Activated CD8-positive, alpha-beta memory T cell treated with anti-CD3 and anti-CD28 coated beads, Interleukin-2, amount 10 ng/mL, durations not matched to agents 7 days and 5 days (primary cell): ENCODE measurements at places on chromosomes 6 and 20.

- peak; percentile 74 for DNase-seq
Measured at GRCh38 chr6:4134841-4135664, at the start of gene ECI2. ECI2 (minus strand) TSS chr6:4135575; CDS start chr6:4135560, 15 bp downstream.

DNA sequence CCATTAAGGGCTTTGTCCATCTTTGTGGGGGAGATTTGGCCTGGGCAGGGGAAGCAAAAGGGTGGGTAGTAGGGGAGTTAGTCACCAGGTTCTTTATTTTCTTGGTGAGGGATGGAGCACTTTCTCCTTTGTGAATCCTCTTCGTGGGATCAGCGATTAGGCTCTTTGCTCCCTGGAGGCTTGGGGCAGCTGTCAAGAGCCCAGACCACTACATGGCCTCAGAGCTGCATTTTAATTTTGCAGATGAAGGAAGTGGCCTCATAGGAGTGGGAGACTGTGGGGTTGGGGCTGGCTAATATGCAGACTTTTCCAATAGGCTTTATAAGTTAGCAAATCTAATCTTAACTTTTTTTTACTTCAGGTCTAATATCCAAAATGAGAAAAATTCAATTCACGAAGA is 168.1 kb upstream of the DEFB112 start:
- no peak for DNase-seq

- no peak for DNase-seq
Measured at GRCh38 chr6:52843605-52844004, 3.0 kb upstream of the GSTA5 start.

GRCh38 chr6:161029195-161029809 is 37.7 kb downstream of the MAP3K4 start:
- DNase-seq: no peak

DNA sequence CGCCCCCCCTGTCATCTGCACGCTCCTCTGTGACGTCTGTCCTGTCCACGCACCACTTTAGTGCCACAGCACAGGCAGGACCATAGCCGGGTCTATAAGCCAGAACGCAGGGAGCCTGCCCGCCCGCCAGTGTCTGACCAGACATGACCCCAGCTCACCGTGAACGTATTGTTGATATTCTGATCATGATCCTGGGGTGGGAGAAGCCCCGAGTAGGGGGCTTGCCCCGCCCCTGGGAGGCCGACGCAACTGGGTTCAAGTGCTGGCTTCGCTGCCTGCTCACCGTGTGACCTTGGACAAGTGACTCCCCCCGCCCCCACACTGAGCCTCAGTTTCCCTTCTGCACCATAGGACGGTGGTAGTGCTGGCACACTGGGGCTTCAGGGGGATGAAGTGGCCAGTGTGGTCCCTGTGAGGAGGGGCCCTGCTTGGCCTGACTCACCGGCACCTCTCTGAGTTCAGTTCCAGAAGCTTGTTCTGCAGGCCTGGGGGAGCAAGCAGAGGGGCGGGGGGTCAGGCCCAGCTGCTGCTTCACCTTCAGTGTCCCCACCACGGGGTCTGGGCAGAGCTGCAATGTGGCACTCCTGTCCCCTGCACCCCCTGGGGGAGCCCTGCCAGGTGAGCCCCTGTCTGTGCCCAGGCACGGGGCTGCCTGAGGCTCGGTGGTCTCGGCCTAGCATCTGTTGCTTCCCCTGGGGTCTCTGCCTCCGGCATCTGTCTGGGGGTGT is 9.2 kb downstream of the RBBP8NL start:
- no peak for DNase-seq

DNA sequence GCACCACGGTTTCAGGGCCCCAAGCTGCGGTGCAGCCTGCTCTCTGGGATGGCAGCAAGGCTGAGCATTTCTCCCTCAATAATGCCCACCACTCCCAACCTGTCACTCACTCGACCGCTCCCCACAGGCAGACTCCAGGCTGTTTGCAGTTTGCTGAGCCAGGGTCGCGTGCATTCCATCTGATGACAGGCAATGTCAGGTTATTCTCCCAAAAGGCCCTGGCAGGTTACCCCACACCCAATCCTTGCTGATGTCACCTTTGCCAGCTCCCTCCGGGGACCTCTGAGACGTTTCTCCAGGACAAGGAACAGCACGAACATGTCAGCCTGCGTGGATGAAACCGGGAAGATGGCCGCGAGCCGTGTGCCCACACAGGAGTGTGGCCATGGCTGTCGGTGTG is 7.1 kb upstream of the SLCO4A1 start:
- DNase-seq: no peak

GRCh38 chr20:25025986-25026605 is 31.8 kb downstream of the ACSS1 start:
- DNase-seq: no peak

DNA sequence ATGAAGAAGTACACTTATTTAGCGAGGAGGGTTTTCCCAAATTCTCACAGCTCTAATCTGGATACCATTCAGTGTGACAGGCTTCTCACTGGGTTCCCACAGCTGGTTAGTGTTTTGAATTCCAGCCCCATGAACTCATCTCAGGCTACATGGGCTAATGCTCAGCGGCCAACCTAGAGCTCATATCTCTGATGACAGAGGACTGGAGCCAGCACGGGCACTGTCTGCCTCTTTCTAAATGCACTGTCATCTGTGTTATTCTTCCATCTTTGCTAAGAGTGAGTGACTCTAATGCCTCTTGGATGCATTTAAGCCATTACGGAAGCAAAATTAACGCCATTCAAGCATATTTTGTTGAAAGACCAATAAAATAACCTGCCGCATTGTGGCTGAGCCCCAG is 308.9 kb upstream of the JAG1 start:
- DNase-seq: no peak

- DNase-seq: peak; percentile 85
Measured at GRCh38 chr6:163414117-163414945, at the start of gene QKI. QKI (plus strand) TSS chr6:163414718; CDS start chr6:163415194, 476 bp downstream.

GRCh38 chr20:47453167-47453782 is 48.4 kb upstream of the NCOA3 start:
- peak; percentile 86 for DNase-seq

GRCh38 chr20:48635791-48636267 is 192.0 kb downstream of the PREX1 start:
- DNase-seq: peak; percentile 74

DNA sequence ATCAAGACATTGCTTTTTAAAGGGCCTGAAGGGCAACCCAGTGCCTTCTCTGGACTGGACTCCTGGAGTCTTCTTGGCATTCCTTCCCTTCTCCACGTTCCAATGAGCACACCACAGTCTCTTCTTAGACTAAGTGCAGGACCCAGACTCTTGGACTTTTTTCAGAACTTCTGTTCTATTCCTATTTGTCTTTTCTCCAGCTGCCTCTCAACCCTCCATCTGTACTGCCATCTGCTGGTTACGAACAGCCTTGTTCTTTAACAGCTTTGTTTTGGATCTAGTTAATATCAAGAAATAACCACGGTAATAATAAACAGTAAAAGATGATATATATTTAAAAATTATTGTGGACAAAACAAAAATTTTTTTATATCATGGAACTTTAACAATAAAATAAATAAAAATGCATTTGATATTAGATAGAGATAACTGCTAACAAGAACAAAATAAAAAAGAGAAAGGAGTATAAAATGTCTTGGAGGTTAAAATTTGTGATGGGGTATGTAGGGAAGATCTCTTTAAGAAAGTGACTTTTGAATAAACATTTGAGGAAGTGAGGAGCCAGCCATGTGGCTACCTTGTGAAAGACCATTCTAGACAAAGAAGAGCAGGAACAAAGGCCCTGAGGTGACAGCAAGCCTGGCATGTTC is 105.1 kb upstream of the HCRTR2 start:
- DNase-seq: no peak

GRCh38 chr6:148770408-148771211 is 23.8 kb downstream of the UST start:
- no peak for DNase-seq

GRCh38 chr6:15673666-15674065 is 10.8 kb upstream of the DTNBP1 start:
- no peak for DNase-seq

DNA sequence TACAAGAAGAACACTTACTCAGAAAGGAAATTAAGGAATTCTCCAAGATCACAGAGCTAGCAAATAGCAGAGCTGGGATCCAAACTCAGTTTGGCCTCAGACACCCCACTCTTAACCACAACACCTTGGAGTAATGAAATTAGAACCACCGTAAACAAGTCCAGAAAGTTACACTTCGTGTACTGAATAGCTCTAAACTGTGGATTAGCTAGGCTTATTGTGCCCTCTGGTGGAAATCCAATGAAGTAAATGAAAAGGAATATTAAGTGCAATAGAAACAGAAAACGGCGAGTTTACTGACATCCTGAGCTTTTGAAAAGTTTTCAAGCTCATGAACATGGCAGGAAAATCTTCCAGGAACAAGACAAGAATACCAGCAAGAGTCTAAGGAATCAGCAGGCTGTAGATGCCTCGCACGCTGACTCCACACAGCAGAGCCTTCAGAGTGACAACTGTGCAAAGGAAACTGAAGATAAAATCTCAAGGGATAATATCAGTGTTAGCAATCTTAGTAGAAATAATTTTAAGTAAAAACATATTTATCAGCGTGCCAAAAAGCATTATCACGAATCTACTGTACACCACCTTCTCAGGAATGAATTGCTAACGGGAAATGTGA is 34.6 kb downstream of the FBXO5 start:
- no peak for DNase-seq

DNA sequence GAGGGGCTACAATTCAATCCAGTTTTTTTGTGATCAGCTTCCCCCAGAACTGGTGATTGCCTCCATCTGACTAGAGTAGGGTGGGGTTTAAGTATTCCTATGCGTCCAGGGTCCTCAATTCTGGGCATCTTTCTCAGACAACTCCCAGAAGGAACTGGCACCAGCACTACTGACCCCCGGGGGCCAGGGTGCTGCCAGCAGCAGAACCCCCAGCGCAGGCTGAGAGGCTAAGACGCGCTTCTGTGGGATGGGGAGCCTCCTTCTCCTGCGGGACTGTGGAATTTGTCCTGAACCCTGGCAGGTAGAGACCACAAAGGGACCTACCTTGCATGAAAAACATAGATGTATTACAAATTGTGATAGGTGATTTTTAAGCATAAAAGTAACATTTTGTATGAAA is 124.4 kb downstream of the PACRG start:
- no peak for DNase-seq

- no peak for DNase-seq
Measured at GRCh38 chr6:128870746-128871145, 12.2 kb upstream of the LAMA2 start.

DNA sequence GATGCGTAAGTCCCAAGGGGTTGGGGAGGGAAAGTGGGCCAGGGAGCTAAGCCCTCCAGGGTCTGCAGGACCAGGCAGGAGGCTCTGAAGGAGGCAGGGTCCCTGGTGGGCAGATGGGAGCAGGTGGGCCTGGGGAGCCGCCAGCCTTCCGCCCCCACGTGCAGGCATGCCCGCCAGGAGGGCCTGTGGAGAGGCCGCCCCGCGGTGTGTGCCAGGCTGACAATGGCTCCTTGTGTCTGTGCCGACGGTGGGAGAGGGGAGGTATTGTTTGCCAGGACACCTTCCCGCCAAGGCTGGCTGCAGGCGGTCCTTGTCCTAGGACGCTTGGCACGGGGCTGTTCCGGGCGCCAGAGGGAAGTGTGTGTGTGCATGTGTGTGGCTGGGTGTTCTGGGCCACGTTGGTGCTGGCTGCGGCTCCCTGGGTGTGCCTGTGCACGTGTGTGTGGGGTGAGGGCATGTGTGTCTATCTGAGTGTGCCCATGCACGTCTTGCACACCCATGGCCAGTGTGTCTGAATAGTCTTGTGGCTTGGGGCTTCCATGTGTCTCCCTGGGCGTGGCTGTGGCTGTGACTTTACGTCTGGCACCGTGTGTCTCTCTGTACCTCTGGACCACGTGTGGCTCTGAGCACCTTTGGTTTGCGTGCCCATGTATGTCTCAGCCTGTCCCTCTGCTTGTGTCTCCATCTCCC is 153.0 kb downstream of the CEBPB start:
- no peak for DNase-seq

DNA sequence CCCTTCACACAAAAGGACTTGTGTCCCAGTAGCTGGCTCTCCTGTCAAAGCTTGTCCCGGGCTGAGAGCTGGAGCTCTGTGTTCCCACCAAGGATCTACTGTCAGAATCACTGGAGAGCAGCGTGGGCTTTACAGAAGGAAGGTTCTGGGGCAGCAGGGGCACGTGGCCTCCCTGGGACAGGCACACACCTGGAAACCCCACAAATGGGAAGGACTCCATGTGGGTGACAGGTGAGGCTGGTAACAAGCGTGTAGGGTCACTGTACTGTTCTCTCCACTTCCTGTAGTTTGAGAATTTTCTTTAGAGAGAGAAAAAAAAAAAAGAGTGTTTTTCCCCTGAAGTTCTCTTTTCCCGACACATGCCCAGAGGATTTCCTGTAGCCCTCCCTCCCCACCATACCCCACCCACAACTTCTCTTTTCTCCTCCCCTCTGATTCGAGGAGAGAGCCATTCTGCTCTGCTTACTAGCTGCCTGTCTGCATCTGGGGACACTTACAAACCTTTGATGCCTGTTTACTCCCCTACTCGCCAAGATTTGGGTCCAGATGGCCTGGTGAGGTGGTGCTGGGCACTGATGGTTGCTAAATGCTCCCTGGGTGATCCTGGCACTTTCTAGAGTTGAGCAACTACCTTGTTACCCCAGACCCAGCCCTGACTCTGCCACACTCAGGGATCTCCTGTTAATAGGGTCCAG is 84.1 kb upstream of the SIRPA start:
- DNase-seq: no peak

- DNase-seq: peak; percentile 48
Measured at GRCh38 chr20:37615340-37616109, 78.3 kb upstream of the CTNNBL1 start.

DNA sequence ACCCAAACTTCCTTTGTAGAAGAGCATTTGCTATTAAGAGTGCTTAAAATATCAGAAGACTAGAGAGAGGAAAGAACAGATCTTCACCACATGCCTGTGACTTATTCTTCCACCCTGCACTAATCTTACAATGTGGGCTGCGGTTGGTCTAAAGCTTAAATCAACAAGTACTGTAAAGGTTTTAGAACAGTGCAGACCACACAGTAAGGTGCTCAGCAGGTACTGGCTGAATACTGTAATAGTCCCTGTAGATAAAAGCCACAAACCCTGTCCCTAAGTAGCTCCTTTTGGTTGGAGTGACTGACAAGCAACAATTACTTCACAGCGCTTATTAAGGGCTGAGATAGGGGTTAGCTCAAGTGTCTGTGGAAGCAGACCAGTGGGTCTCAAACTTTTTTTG is 972 bp upstream of the PHF3 start:
- no peak for DNase-seq

DNA sequence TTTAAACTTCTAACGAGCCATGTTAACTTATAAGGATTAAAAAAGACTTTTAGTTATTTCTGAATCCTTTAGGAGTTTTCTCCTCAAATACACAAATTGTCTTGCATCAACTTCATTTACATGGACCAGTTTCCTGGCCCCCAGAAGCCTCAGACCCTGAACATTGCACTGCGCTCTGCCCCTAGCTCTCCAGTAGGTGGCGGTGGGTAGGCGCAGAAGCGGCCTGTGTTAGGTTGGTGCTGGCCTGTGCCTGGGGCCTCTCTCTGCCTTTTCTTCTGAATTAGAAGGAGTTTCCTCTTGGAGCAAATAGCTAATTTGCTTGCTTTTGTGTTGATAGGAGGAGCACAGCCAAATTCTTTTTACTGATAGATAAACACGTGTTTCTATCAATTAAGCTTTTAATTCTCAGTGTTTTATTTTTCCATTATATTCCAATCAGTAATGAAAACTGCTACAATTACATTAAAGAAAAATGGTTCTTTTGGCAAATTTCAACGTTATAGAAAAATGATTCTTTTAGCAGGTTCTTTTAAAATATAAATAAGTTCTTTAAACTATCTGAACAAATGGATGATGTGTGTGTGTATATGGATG is 44.4 kb downstream of the DTD1 start:
- peak; percentile 67 for DNase-seq

- DNase-seq: no peak
Measured at GRCh38 chr6:3888153-3888957, 39.2 kb downstream of the FAM50B start.

GRCh38 chr20:43559147-43559987 is 540 bp downstream of the SGK2 start:
- no peak for DNase-seq
